ENCODE measurements at places on chromosomes 2 and 18.

- H3K36me3 ChIP-seq = no peaks in the 10 kb centered on the region
- no peaks in the 10 kb centered on the region for H3K27me3 ChIP-seq
- H3K27ac ChIP-seq = no peak overlapping the region
- no peak for DNase-seq
Observed at GRCh38 chr2:20185176-20186022, 39.5 kb downstream of the SDC1 start.

DNA sequence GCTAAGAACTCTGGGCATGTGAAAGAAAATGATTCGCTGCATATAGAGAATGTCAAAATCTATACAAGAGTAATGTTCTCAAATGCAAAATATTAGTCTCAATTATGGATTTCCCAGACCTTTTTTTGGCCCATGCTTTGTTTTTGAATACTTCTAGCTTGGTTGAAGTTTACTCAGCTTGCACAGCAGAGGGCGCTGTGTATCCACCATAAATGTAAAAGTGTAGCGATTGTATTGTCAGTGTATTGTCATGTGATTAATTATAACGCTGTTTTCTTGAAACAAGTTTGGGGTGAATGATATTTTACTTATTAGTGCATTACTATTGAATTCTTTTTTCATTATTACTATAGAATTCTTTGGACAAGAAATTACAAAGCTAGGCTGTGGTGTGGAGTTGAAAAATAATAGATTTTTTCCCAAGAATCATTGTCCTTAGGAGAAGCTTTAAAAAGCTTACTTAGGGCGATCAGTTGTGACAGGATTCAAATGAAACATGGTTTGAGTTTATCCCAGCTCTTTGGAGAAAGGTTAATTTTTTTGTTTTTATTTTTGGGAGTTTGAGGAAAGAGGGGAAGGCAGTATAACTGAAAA lies 98.3 kb downstream of the PIK3C3 start:
- DNase-seq = peak; percentile 42
- peaks cover 1% of the 10 kb centered on the region for H3K4me1 ChIP-seq
- no peak overlapping the region for H3K27ac ChIP-seq
- no peaks in the 10 kb centered on the region for H3K27me3 ChIP-seq

DNA sequence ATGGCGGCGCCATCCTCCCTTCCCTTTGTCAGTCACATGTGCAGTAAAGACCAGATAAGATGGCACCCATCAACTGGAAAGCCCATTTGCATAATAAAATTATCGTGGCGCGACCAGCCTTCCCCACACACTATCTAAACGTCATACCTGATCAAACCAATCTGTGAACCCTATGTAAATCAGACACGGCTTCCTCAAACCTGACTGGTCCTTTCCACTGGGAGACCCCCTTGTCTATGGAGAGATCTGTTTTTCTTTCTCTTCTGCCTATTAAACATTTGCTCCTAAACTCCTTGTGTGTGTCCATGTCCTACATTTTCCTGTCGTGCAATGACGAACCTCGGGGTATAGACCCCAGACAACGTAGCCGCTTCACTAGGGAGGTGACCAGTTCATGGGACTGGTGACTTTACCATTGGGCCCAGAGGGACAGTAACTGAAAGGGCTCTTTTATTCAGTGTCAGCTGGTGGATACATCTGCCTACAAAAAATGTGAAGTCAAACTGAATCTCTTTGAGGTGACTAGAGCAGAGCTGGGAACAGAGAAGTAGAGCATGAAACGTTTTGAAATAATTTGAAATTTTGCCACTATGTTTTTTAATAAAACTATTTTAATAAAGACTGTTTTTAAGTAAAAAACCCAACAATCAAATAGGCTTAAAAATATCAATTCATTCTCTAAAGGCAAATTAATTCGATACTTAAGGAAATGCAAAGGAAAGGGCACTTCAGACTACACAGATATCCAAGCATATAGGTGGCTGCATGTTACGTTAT lies 87.5 kb downstream of the SOCS6 start:
- H3K4me1 ChIP-seq = no peaks in the 10 kb centered on the region
- no peaks in the 10 kb centered on the region for H3K27me3 ChIP-seq
- H3K27ac ChIP-seq = no peak overlapping the region
- no peak for DNase-seq

GRCh38 chr2:129240061-129240460 lies 739.4 kb upstream of the RAB6C start:
- H3K4me1 ChIP-seq = no peaks in the 10 kb centered on the region
- no peak overlapping the region for H3K4me3 ChIP-seq
- no peaks in the 10 kb centered on the region for H3K27me3 ChIP-seq
- H3K36me3 ChIP-seq = no peaks in the 10 kb centered on the region

- peaks cover 5% of the 10 kb centered on the region for H3K27me3 ChIP-seq
- no peak for DNase-seq
- H3K4me3 ChIP-seq = no peak overlapping the region
- no peaks in the 10 kb centered on the region for H3K4me1 ChIP-seq
- peaks cover 2% of the 10 kb centered on the region for H3K36me3 ChIP-seq
Observed at GRCh38 chr2:62175728-62176127, 20.2 kb upstream of the B3GNT2 start.

DNA sequence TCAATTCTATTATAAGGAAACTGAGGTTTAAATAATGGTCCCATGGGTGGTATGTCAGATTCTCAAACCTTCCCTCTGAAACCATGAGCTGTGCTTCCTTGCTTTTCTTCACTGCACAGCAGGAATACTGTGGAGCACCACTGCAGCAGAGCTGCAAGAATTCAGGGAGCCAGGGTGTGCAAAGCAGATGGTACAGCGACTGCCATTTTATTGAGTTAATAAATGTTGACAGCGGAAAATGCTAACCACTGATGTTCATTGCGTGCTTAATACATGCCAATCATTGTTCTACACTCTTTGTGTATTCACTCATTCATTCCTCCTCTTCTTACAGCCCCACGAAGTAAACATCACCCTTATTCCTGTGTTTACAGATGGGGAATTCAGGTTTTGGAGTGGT lies 152.2 kb upstream of the THSD7B start:
- H3K27me3 ChIP-seq = peaks cover 2% of the 10 kb centered on the region
- DNase-seq = no peak

- no peaks in the 10 kb centered on the region for H3K27me3 ChIP-seq
- DNase-seq = no peak
- no peak overlapping the region for H3K27ac ChIP-seq
- no peaks in the 10 kb centered on the region for H3K36me3 ChIP-seq
- H3K4me1 ChIP-seq = no peaks in the 10 kb centered on the region
Observed at GRCh38 chr2:179910735-179911113, 49.3 kb upstream of the ZNF385B start.

- H3K4me1 ChIP-seq = no peaks in the 10 kb centered on the region
- H3K27ac ChIP-seq = no peak overlapping the region
- no peak overlapping the region for H3K4me3 ChIP-seq
- H3K27me3 ChIP-seq = peaks cover 11% of the 10 kb centered on the region
- DNase-seq = no peak
Observed at GRCh38 chr2:240226672-240227537, 86.4 kb upstream of the OTOS start.

- H3K36me3 ChIP-seq = no peaks in the 10 kb centered on the region
- no peaks in the 10 kb centered on the region for H3K27me3 ChIP-seq
- no peak overlapping the region for H3K27ac ChIP-seq
- H3K4me3 ChIP-seq = no peak overlapping the region
Observed at GRCh38 chr2:166862468-166863132, 25.7 kb upstream of the XIRP2 start.

- no peak overlapping the region for H3K4me3 ChIP-seq
- no peaks in the 10 kb centered on the region for H3K4me1 ChIP-seq
- no peak for DNase-seq
- H3K36me3 ChIP-seq = no peaks in the 10 kb centered on the region
Observed at GRCh38 chr2:212193056-212193455, 345.5 kb downstream of the ERBB4 start.

GRCh38 chr2:96927405-96928171 lies 57.7 kb upstream of the SEMA4C start:
- H3K27ac ChIP-seq = no peak overlapping the region
- H3K36me3 ChIP-seq = no peaks in the 10 kb centered on the region
- no peak overlapping the region for H3K4me3 ChIP-seq
- no peak for DNase-seq

DNA sequence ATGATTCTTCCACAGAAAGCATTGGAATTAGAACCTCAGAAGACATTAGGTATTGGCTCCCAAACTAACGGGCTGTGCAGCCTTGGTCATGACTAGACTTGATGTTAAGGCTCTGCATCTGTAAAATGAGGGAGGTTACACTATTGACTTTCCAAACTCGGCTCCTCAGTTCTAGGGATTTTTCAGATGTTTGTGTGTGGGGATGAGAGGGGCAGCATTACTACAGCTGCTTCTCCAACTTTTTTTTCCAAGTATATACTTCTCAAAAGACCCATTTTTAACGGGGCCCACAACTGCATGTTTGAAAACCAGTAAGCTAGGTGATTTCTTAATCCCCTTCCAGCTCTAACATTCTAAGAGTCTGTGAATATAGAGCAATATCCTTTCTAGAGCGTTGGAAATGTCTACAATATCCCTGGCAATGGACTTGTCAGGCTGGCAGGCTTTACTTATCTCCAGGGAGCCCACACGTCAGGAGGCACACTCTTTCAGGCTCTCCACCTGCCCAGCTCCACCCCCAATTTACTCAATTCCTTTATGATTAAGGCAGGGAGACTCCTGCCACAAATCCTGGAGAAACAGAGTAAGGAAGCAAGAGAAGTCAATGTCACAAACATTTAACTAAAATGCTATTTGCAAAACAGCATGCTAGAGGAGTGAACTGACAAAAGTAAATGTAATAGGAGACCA lies 844 bp upstream of the MPV17 start:
- no peaks in the 10 kb centered on the region for H3K27me3 ChIP-seq
- DNase-seq = no peak
- H3K4me1 ChIP-seq = peaks cover 13% of the 10 kb centered on the region
- H3K4me3 ChIP-seq = peak overlapping the region; percentile 97

DNA sequence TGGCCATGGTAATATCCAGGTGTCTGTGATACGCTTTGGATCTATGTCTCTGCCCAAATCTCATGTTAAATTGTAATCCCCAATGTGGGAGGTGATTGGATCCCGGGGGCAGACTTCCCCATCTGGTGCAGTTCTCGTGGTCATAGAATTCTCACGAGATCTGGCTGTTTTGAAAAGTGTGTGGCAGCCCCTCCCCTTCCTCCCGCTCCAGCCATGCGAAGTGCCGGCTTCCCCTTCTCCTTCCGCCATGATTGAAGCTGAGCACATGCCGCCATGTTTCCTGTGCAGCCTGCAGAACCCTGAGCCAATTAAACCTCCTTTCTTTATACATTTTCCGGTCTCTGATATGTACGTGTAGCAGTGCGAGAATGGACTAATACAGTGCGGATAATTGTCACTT lies 42.5 kb downstream of the GPC1 start:
- H3K4me3 ChIP-seq = no peak overlapping the region
- no peak for DNase-seq
- H3K27me3 ChIP-seq = no peaks in the 10 kb centered on the region
- H3K36me3 ChIP-seq = peaks cover 9% of the 10 kb centered on the region
- H3K4me1 ChIP-seq = no peaks in the 10 kb centered on the region

DNA sequence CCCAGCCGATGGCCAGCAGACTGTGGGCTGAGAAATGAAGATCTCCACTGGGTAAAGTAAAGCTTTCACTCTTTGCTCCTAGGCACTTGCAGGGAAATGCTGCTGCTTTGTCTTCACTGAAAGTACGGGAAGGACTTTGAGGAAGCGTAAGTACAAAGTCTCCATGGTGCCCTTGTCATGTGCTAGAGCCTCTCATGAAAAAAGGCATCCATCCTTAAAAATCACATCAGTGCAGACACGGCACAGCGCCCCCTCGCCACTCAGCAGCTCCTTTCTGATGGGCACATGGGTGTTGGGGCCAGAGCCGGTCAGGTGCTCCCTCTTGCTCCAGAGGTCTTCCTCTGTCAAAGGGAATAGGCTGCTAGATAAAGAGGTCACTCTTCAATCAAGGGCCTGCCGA lies 109.0 kb upstream of the STPG4 start:
- H3K4me1 ChIP-seq = no peaks in the 10 kb centered on the region
- no peak for DNase-seq
- no peaks in the 10 kb centered on the region for H3K36me3 ChIP-seq
- H3K4me3 ChIP-seq = no peak overlapping the region

DNA sequence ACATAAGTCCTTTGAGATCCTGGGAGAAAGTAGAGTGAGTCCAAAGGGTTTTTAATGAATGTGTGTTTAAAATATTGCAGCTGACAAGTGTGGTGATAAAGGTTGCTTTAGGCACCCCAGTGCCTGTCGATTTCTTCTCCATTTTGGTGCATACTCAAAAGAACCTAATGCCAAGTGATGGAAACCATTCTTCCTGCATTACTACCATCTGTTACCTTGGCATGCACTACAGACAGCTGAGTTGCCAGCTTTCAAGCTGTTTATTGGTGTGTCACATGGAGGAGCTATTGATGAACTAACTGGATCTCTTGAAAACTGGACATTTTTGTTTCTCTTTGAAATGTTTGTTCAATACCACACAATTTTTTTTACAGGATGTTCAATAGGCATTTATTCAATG lies 350.0 kb downstream of the AKAIN1 start:
- no peak overlapping the region for H3K4me3 ChIP-seq
- no peak for DNase-seq
- no peaks in the 10 kb centered on the region for H3K4me1 ChIP-seq
- no peak overlapping the region for H3K27ac ChIP-seq
- no peaks in the 10 kb centered on the region for H3K27me3 ChIP-seq
- no peaks in the 10 kb centered on the region for H3K36me3 ChIP-seq

- H3K4me1 ChIP-seq = no peaks in the 10 kb centered on the region
Observed at GRCh38 chr2:120829633-120830025, 94.0 kb downstream of the GLI2 start.

GRCh38 chr2:186697536-186697935 lies 3.7 kb downstream of the FAM171B start:
- H3K27ac ChIP-seq = no peak overlapping the region
- DNase-seq = no peak
- H3K36me3 ChIP-seq = no peaks in the 10 kb centered on the region
- no peak overlapping the region for H3K4me3 ChIP-seq
- H3K4me1 ChIP-seq = peaks cover 10% of the 10 kb centered on the region

GRCh38 chr18:47409519-47409918 lies 158.1 kb upstream of the SKOR2 start:
- no peak for DNase-seq
- H3K4me1 ChIP-seq = no peaks in the 10 kb centered on the region
- no peak overlapping the region for H3K27ac ChIP-seq
- H3K36me3 ChIP-seq = no peaks in the 10 kb centered on the region

DNA sequence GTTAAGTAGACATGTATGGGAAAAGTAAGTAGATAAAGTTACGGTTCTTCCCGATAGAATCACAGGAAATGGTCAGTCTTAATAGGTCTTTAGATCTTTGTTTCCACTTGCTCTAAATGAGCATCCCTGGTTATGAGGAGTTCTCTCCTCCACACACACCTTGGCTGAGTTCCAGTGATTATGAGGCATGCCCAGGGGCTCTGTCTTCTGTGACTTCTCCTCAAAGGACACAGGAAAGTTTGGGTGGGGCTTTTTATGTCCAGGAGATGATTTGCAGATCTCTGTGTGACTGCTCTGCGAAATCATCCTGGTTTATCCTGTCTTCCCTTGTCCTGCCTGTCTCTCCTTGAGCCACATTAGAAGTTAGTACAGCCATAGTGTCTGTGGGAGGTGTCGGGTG lies 83.9 kb upstream of the EML6 start:
- no peak overlapping the region for H3K27ac ChIP-seq
- H3K27me3 ChIP-seq = no peaks in the 10 kb centered on the region
- peaks cover 15% of the 10 kb centered on the region for H3K4me1 ChIP-seq
- no peak overlapping the region for H3K4me3 ChIP-seq
- no peak for DNase-seq
